ENCODE measurements at places on chromosomes 11 and 22.

- DNase-seq: no peak
These were observed 45.3 kb upstream of the CCDC34 start for GRCh38 chr11:27408246-27408800.

GRCh38 chr11:96263238-96263763, 79.7 kb downstream of the MAML2 start:
- DNase-seq: peak; percentile 80

- no peak for DNase-seq
These were observed 226.3 kb downstream of the OPCML start for GRCh38 chr11:133306019-133306418.

- DNase-seq: no peak
These were observed 223.8 kb downstream of the FAM76B start for GRCh38 chr11:95565724-95566141.

DNA sequence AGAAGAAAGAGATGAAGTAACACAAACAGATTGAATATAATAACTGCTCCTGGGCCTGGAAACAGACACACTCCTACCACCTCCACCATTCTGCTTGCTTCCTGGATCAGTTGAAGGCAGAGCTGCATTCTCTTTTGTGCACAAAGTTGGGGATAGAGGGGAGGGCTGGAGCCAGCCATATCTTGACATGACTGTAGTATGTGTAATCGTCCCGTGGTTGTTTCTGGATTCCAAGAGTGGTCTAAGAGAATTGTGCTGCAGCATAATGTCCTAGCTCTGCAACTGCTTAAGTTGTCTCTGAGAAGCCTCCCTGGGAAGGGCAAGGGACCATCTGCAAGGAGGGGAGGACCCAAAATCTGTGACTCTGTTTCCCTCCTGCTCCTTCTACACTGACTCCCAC, 3.2 kb downstream of the CRY2 start:
- no peak for DNase-seq

GRCh38 chr11:5694642-5695041, 5.1 kb downstream of the TRIM22 start:
- no peak for DNase-seq

All from HS-5 (cell line).